A172 (cell line): ENCODE measurements at places on chromosomes 1 and 21. TPM values are rescaled to one million over a fixed set of nuclear protein-coding genes. Genes with fewer than 3 reads are reported as not detected.
A peak's percentile ranks its signal among the peaks of the same experiment; 100 is the strongest.

Gene CRB1
- not detected in 2 replicates for total RNA-seq

DNA sequence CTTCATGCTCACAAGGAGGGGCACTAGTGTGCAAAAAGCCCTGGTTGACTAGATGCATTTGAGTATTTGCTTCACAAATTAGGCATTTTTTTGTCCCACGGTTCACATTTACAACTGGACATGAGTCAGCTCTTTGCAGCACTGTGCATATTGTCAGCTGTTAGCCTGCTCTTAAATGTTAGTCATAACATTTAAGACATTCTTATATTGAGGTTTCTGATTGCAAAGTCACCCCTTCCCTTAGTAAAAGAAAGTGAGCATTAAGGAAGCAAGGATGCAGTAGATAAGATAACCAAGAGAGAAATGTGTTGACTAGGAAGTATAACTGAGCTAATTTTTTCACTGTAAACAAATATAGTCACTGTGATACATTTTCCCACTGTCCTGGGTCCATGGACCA, 132.6 kb upstream of the CTTNBP2NL start:
- DNase-seq: peak; percentile 81

Gene C8B
- total RNA-seq: not detected in 2 replicates

DNA sequence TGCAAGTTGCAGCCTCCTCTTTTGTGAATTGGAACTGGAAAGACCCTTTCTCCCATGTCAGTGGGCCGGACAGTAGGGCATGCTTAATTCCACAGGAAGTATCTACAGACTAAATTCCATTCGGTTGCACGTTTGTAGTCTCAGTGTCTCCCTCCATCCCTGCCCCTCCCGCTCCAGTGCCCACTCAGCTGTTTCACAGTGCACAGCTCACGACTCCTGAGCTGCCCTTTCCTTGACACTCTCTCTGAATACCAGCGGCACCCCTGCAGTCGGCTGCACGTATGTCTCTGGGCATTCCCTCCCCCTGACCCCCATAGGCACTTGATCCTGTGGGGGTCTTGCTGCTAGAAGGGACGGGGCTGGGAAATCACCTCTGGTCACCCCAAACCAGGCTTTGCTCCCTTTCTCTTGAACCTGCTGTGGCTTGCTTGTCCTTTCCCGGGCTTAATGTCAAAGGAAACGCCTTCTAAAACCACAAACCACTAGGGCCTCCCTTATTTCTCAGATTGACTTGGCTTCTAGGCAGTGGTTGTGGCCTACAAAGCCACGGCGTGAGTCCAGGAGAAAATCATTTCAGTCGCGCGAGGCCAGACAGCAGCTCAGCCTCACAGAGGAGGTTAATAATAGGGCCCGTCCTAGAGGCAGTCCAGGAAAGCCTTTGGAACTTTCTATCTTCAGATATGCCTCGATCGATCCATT, 365.3 kb upstream of the PROX1 start:
- DNase-seq: no peak

GRCh38 chr21:39675993-39676661, 63.4 kb downstream of the B3GALT5 start:
- no peak for DNase-seq

GRCh38 chr21:39057121-39057520, 126.1 kb downstream of the PSMG1 start:
- DNase-seq: no peak

GRCh38 chr1:230423951-230424350, 2.2 kb downstream of the PGBD5 start:
- DNase-seq: no peak

Gene FCRL5
- total RNA-seq: not detected in 2 replicates

DNA sequence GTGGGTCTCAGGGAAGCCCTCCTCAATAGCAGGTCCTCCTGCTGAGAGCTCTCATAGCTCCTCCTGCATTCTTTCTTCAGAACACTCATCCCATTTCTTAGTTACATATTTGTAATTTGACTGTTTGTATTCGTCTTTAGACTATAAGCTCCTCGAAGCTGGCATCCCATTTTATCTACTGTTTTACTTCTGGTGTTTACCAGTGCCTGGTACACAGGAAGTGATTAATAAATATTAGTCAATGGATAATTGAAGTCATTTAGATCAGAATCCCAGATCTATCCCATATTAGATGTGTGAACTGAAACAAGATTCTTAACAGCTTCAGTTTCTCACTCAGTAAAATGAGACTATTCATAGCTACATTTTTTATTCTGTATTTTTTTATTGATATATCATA, 88.7 kb downstream of the PLPP3 start:
- no peak for DNase-seq

Gene F5
- not detected in 2 replicates for total RNA-seq
